ENCODE measurements at places on chromosomes 5 and 9. TPM values are rescaled to one million over a fixed set of nuclear protein-coding genes. Genes with fewer than 3 reads are reported as not detected.
A peak's percentile ranks its signal among the peaks of the same experiment; 100 is the strongest.

ADAMTSL1 gene
- total RNA-seq, result 24.3 TPM

CAMLG gene
- 26.4 TPM for total RNA-seq

DNA sequence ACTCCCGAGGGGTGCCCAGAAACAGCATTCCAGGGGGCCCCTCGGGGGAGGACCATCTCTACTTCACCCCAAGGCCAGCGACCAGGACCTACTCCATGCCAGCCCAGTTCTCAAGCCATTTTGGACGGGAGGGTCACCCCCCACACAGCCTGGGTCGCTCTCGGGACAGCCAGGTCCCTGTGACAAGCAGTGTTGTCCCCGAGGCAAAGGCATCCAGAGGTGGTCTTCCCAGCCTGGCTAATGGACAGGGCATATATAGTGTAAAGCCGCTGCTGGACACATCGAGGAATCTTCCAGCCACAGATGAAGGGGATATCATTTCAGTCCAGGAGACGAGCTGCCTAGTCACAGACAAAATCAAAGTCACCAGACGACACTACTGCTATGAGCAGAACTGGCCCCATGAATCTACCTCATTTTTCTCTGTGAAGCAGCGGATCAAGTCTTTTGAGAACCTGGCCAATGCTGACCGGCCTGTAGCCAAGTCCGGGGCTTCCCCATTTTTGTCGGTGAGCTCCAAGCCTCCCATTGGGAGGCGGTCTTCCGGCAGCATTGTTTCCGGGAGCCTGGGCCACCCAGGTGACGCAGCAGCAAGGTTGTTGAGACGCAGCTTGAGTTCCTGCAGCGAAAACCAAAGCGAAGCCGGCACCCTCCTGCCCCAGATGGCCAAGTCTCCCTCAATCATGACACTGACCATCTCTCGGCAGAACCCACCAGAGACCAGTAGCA, 83.9 kb downstream of the GOLPH3 start:
- no peak overlapping the region for H3K4me3 ChIP-seq
- DNase-seq, result no peak
- no peaks in the 10 kb centered on the region for H3K36me3 ChIP-seq
- no peak overlapping the region for H3K27ac ChIP-seq
- H3K27me3 ChIP-seq, result no peaks in the 10 kb centered on the region

DNA sequence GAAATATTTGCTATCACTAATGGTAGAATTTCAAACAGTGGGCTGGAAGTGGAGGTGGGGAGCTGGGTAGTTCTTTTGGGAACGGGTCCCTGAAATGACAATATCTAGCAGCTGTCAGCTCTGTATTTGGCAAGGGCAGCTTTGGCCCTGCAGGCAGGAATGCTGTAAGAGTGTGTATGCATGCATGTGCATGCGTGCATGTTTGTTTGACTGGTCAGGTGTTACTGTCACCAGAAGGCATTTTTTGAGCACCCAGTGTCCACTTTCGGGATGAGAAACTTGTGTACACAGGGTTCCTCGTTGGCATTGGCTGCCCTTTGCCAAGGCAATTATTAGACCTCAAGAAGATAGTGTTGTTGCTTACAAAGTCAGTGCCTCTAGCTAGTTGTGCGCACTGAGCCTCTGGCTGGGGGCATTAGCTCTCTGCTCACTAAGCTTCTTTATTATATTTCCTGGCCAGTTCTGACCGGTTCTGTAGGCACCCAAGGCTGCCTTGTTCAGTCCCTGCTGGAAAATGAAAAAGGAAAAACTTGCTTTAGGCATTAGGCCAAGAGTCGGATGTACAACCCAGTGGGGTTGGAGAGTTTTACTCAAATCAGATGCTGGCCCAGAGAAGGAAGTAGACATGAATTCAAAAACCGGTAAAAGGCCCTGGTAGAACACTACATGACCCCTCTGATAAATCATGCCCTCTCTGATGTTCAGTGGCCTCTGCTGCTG, 2.0 kb downstream of the CYFIP2 start:
- H3K27me3 ChIP-seq, result no peaks in the 10 kb centered on the region
- H3K27ac ChIP-seq, result no peak overlapping the region
- H3K4me3 ChIP-seq, result no peak overlapping the region
- H3K36me3 ChIP-seq, result no peaks in the 10 kb centered on the region
- H3K4me1 ChIP-seq, result peaks cover 5% of the 10 kb centered on the region

GRCh38 chr9:120857902-120858301, 15.2 kb upstream of the PSMD5 start:
- no peaks in the 10 kb centered on the region for H3K27me3 ChIP-seq
- DNase-seq, result no peak
- H3K4me1 ChIP-seq, result no peaks in the 10 kb centered on the region
- H3K4me3 ChIP-seq, result no peak overlapping the region
- H3K27ac ChIP-seq, result no peak overlapping the region
- no peaks in the 10 kb centered on the region for H3K36me3 ChIP-seq

DNA sequence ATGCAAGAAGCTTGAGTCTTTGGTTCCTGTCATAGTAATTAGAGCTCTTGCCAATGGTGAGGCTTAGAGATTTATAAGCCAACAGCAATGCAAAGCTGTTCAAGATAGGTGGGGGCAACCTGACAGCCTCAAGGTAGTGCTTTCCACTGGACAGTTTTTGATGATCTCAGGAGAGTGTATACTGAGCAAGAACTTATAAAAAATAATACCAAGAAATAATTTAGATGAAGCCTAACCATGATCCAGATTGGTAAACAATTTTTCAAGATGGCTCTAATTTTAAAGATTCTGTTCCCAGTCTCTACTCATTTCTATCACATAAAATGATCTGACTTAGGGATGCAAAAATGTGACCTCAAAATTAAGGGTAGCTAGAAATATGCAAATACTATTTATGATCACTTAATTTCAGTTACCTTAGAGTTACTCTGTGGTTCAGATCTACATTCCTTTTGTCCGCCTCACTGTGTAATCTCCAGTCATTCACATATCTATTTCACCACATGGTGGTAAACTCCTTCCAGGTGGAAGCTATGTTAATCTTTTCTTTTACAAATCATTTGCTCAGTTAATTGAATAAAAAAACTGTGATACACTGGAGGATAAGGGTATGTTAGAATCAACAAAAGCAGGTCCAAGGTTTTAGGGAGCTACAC, 1228.0 kb upstream of the C9orf72 start:
- H3K36me3 ChIP-seq, result no peaks in the 10 kb centered on the region
- H3K4me1 ChIP-seq, result no peaks in the 10 kb centered on the region
- no peaks in the 10 kb centered on the region for H3K27me3 ChIP-seq
- no peak overlapping the region for H3K27ac ChIP-seq
- no peak for DNase-seq

DNA sequence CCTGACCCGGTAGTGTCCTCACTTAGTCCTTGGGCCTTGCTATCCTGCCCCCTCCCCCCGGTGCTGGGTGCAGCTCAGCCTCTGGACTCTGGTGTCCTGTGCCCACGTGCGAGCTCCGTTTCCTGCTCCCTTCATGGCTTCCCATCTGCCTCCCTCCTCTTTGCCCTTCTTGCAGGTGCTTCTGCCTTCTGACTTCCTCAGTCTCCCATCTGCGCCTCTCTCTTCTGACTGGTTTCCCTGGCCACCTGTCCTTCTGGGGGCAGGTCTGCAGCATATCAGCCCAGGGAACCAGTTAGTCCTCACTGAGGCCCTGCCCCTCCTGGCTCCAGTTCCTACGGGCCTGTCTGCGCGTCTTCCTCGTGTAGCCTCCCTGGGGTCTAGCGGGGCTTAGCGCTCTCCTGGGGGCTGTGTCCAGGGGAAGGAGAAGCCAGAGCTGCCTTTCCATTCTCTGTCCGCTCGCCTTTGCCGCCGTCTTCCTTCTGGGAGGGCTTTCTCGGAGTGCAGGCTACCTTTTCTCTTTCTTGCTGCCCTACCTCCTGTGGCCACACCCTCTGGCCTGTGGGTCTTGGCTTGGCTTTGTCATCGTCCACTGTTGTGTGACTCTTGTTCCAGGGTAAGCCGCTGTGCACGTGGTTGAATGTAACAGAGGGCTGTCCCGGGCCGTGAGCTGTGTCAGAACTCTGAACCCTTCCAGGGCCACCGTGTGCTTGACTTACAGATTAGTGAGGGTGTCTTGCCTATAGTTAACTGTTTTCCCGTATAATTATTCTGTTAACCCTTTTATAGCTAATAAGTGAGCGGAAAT, 51.8 kb downstream of the EHMT1 start:
- H3K36me3 ChIP-seq, result no peaks in the 10 kb centered on the region
- H3K4me1 ChIP-seq, result peaks cover 19% of the 10 kb centered on the region
- H3K27me3 ChIP-seq, result no peaks in the 10 kb centered on the region

GRCh38 chr9:136700959-136701667, 11.3 kb upstream of the DIPK1B start:
- DNase-seq, result no peak
- H3K4me1 ChIP-seq, result no peaks in the 10 kb centered on the region
- H3K27me3 ChIP-seq, result peaks cover 34% of the 10 kb centered on the region
- no peak overlapping the region for H3K27ac ChIP-seq
- no peaks in the 10 kb centered on the region for H3K36me3 ChIP-seq
- peak overlapping the region; percentile 9 for H3K4me3 ChIP-seq

All from tibial nerve (tissue), 4 donors.